ENCODE measurements at places on chromosomes 1 and 21.
A peak's percentile ranks its signal among the peaks of the same experiment; 100 is the strongest.

DNA sequence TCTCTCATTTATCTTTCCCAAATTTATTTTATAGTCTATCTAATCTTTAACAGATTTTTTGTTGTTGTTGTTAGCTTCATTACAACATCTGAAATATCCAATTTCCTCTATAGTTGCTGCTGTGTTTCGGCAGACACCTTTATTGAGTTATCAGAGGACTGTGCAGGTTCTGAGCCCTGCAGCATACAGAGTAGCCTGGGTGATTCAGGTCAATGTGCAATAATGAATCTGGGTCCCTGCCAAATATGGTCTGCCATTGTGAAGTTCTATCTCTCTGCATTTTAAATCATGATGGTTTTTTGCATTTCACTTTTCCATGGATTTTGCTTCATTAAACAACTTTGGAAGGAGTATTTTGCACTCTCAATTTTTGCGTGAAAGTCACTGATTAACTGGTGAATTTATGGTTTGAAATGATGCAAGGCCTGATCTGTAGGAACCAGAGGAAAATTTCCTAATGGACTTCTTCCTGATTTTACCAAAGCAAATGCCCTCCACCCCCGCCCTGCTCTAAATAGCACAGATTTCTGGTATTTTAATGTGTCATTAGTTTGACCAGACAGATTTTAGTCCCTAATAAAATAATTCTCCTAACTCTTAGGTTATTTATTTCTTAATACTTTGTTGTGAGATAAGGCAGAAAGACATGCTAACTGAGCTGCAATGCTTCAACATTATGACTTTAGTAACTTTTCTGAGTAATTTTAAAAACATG is 402.3 kb downstream of the PTBP2 start:
- DNase-seq, result no peak

- no peak for DNase-seq
Measured at GRCh38 chr1:2441746-2442145, 29.4 kb upstream of the PEX10 start.

- DNase-seq, result no peak
Measured at GRCh38 chr1:22408230-22408629, 43.4 kb upstream of the ZBTB40 start.

DNA sequence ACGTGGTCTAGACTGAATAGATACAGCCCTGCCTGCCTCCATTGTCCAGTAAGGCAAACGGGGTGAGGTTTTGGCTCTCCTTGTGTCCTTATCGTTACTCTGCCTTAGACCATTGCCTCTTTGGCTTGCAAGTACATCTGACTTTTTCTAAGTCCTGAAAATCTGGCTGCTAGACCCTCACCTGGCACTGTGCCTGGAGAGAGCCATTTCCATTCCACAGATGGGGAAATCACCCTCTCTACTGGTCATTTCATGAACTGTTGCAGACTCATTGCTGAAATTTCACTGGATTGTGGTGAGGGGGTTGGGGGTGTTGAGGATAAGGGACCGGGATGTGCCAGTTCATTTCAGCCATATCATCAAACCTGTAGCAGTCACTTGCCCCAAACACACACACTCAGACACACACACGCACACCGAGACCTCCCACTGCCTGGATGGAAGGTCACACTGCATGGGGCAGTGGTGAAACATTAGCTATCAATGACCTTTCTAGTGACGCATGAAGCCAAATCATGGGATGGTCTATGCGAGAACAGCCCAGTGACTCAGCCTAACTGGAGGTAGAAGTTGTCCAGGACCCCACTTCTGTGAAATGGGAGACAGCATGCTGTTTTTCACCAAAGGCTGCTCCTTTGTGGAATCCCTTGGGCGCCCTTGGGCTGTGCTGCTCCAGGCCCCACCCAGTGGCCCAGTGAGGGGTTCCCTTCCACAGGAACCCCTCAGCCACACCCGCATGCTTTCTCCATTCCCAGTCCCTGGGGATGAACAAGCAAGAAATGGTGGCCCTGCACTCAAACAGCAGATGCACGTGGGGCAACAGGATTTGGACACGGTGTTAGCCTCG is 34.9 kb upstream of the VASH2 start:
- DNase-seq, result peak; percentile 84

DNA sequence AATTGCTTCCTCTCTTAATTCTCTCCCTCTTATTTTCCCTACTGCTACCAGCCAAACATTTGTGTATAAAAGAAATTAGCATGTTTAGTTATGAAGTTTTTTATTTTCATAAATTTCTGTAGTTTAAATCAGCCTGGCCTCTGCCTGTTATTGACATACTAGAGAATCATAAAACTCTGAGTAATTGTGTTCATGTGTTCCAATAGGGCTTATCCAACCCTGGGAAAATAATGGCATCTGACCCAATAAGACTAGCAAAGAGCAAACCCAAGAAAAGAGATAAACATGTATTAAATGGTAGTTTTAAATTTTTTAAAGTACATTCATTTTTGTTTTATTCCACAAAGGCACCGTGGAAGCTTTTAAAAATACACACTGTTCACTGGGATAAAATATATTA is 404.3 kb downstream of the HLX start:
- no peak for DNase-seq

All from astrocyte of the hippocampus (primary cell).